Activated naive CD4-positive, alpha-beta T cell treated with anti-CD3 and anti-CD28 coated beads, Interleukin-2, amount 50 U/mL, for 72 hours (primary cell): ENCODE measurements at places on chromosomes 2 and 18.

DNA sequence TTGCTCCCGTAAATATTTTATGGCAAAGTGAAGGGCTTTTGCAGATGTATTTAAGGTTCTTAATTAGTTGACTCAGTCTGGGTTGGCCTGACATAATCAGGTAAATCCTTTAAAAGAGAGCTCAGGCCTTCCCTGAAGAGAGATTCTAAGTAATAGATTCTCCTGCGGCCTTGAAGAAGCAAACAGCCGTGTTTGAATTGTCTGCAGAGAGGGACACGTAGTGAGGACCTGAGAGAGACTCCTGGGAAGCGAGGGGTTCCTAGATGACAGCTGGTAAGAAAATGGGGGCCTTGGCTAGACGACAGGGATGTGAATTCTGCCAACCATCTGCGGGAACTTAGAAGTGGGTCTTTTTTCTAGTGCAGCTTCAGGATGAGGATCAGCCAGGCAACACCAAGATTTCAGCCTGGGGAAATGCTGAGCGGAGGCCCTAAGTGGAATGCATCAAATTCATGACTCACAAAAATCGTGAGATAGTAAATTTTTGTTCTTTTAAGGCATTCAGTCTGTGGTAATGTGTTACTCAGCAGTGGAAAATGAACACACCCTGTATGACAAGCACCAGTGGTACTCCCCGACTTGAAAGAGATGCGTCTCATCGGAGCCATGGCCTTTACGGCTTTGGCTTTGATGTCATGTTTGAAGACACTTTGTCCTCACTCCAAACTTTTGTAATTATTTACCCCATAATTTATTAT is 62.1 kb upstream of the SMIM21 start:
- DNase-seq, result no peak

DNA sequence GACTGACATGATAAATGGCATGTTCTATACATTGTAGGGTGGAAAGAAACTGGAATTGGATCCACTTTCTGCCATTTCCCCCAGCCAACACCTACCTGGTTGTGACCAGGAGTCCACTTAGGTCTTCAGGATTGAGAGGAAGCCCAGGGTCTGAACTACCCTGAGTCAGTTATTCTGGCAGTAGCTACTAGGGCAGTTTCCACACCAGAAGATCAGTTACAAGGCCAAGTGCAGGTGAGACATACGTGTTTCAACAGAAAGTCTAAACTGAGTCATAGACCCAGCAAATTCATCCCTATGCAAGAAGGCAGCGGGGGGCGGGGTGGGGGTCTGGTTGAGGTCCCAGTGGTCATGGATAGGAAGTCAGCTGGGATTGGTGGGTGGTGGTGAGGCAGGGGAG is 21.9 kb downstream of the ANTXR1 start:
- DNase-seq, result no peak

DNA sequence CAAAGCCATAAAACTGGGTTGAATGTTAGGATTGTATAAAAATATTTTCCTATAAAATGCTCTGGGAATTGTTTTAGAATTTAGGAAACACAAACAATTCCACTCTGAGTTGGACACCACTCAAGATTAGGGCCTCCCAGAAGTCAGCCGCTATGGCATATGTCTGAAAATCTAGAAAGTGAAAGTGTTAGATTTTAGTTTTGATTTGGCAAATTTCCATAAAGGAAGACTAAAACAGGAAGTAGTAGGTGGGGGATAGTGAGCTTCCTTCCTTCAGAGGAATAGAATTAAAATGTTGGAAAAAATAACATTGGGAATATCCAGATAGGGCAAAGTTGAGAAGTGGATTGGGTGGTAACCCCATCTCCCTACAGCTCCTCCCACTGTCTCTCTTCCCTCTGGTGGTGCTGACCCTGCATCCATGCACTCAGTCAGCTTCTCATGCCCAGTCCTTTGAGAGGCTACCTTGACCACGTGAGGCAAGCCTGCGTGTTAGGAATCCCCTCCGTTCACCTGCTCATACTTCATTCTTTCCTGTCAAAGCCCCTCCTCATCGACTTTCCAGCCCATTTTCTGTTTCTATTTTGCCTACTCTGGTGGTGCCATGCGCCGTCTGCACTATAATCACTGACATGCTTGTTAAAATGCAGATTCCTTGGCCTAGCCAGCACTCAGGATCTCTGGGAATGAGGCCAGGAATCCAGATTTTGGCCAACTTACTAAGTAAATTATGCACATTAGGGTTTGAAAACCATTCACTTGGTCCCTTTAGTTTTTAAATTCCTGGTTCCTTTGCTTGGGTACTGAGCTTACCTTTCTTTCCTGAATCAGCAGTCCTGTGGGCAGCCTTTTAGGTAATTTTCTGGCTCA is 83.5 kb downstream of the POLE4 start:
- no peak for DNase-seq

DNA sequence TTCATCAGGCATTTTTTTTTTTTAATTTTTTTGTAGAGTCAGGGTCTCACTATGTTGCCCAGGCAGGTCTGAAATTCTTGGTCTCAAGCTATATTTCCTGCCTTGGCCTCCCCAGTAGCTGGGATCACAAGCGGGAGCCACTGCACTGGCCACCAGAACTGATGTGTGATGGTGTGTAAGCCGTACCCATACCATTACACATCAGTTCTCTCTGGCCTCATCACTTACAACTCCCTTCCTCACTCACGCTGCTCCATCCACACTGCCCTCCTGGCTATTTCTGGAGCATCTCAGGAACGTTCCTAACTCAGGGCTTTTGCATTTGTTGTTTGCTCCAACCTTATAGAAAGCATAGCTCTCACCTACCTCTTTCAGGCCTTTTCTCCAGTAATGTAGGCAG is 834.5 kb upstream of the ID2 start:
- DNase-seq, result no peak

- DNase-seq, result no peak
These were observed 2.4 kb upstream of the ZEB2 start for GRCh38 chr2:144522176-144522896.

GRCh38 chr2:136008205-136008865 is 22.9 kb upstream of the DARS1 start:
- peak; percentile 55 for DNase-seq

GRCh38 chr2:97747716-97748115 is 34.3 kb downstream of the ZAP70 start:
- peak; percentile 3 for DNase-seq

- DNase-seq, result no peak
These were observed 71.6 kb upstream of the SPTBN1 start for GRCh38 chr2:54384301-54385203.

DNA sequence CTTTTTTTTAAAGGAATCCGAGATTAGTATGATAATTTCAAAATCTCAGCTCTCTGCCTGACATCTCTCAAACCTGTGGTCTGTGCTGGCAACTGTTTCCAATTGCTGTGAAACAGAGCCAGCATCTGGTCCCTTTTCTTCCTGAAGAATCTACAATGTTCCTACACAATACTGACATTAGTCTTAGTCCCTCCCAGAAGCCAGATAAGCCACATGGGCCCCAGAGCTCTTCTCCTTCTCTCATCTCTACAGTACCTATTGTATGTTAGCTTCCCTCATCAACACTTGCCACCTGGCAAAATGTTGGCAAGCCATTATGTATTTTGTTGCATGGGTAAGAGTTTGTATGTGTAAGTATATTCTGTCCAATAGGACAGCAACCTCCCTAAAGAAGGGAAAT is 62.9 kb upstream of the CDKL4 start:
- no peak for DNase-seq

DNA sequence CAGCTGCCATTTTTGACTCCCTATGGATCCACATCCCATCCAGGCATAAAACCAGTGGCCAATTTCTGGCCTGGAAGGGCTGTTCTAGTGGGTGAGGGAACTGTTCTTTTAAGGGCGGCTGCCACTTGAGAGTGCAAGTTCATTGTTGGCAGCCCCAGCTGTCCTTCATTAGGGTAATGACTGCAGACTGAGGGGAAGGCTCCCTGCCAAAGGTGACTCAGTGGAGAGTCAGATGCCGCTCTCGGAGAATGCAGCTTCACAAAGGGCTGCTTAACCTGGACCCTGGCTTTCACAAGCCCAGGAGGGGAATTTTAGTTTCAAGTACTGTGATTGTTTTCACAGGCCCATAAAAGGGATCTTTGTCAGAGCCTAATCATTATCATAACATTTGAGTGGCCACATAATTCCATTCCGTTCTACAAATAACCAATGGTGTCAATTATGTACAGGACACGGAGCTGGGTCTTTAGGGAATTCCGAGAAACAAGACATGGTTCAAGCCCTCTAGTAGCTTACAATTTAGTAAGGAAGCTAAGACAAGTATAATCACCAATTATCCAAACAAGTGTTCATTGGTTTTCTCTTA is 235.7 kb downstream of the CDCA7 start:
- DNase-seq, result no peak

- no peak for DNase-seq
These were observed 279.8 kb downstream of the ZNF385B start for GRCh38 chr2:179581605-179582004.

DNA sequence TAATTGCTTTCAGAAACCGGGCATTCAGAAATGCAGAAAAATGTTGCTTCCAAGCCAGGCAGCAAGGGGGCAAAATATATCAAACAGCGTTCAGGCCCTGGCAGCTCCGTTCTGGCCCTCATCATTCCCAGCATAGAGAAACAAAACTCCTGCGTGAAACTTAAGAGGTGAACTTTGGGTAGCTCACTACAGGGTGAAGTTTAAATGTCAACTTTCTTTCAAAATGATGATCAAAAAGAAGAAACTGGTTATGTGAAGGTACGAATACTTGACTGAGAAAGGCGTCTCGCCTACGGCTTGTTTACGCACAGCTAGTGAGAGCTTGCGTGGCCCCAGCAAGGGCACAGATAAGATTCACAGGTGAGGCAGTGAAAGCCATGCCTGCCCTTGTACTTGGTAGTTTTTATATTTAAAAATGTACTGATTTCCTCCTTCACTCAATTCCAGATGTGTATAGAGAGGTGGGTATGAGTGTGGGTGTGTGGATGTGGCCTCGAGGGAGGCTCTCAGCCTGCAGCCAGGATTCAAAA is 127.5 kb downstream of the NFATC1 start:
- peak; percentile 69 for DNase-seq

GRCh38 chr2:6224267-6224666 is 532.1 kb downstream of the SOX11 start:
- no peak for DNase-seq

DNA sequence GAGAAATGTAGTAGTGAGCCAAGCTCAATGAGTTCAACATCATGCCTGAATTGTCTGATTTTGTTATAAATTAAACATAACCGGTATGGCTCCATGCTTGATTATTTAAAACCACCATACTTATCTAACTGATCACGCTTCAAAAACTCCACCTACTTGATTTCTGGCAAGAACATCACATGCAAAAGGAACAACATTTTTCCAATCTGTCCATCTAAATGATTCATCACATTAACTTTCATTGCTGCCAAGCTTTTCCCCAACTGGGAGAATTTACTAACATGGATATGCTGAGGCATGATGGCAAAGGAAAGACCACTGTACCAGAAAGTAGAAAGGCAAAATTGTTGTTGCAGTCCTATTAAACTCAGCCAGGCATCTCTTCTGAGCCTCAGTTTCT is 286.8 kb downstream of the TRIB2 start:
- DNase-seq, result no peak

GRCh38 chr2:132503701-132504100 is 87.1 kb downstream of the GPR39 start:
- no peak for DNase-seq

GRCh38 chr2:130764035-130764820 is 8.9 kb downstream of the AMER3 start:
- DNase-seq, result no peak

DNA sequence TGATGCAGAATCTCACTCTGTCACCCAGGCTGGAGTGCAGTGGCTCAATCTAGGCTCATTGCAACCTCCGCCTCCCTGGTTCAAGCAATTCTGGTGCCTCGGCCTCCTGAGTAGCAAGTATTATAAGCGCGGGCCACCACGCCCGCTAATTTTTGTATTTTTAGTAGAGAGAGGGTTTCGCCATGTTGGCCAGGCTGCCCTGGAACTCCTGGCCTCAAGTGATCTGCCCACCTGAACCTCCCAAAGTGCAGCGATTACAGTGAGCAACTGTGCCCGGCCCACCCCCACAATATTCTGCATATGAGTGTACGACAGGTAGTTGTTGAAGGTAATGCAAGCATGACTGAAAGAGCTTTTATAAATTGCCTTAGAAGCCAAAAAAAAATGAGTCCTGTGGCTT is 1.2 kb downstream of the WDR75 start:
- no peak for DNase-seq

DNA sequence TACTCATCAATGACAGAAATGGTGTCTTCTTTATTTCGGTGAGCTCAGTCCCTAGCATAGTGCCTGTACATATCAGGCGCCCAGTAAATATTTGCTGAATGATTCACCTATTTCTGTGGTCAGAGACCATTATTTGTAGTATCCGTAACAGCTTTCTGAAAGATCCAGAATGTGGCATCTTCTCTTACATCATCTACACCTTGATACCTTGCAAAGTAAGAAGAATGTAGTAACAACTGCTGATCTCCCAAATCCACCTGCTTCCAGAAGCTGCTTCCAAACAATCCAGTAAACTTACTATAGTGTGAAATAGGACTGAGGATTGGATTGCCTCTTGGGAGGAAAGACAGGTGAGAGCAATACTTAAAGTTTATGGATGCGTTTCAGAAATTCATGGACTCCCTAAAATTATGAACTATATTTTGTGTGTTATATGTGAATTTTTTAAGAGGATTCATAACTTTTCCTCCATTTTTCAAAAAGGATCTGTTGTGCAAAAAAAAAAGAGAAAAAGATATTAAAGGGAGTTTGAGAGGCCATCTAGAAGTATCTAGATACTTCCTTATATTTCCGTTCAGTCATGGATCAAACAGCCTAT is 945 bp upstream of the ASXL2 start:
- DNase-seq, result no peak
